ENCODE measurements at places on chromosomes 6 and 20.

- DNase-seq: no peak
Observed at GRCh38 chr6:86016077-86016476, 373.4 kb upstream of the SYNCRIP start.

- DNase-seq: no peak
Observed at GRCh38 chr6:128131036-128131435, 230.2 kb upstream of the THEMIS start.

DNA sequence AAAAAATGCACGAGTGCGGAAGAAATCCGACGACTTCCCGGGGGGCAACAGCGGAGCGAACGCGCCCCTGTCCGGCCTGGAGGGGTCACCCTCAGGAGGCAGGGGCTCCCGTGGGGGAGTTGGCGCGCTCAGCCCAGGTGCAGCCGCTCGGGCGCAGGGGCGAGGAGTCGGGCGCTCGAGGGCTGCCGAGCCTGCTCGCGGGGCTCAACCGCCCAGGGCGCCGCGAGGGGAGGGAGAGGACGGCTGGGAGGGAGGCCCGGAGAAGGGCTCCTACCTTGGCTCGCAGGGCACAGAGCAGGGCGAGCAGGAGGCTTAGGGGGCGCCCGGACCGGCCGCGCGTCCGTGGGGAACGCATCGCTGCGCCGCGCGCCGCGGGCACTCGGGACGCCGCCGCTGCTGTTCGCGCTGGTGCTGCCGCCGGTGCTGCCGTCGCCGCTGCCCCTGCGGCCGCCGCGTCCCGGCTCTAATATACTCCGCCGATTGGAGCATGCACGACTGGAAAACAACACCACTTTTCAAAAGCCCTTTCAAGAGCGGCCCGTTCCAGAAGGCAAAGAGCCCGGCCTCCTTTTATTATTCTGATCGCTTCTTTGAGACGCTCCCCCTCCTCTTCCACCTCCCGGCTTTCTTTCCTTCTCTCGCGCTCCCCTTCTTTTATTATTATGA is 490 bp downstream of the JAG1 start:
- DNase-seq: no peak

GRCh38 chr20:63699466-63700198 is 3.2 kb downstream of the TNFRSF6B start:
- no peak for DNase-seq

- DNase-seq: no peak
Observed at GRCh38 chr6:66429210-66429609, 722.2 kb upstream of the EYS start.

Data from RCC 7860 (cell line).